Putamen (tissue), 1 donor: ENCODE measurements at places on chromosomes 3 and 15.
A peak's percentile ranks its signal among the peaks of the same experiment; 100 is the strongest.

GRCh38 chr3:11495948-11496557, 147.7 kb downstream of the VGLL4 start:
- DNase-seq, result no peak

- no peak for DNase-seq
Observed at GRCh38 chr3:179297971-179298725, 24.7 kb upstream of the ZNF639 start.

DNA sequence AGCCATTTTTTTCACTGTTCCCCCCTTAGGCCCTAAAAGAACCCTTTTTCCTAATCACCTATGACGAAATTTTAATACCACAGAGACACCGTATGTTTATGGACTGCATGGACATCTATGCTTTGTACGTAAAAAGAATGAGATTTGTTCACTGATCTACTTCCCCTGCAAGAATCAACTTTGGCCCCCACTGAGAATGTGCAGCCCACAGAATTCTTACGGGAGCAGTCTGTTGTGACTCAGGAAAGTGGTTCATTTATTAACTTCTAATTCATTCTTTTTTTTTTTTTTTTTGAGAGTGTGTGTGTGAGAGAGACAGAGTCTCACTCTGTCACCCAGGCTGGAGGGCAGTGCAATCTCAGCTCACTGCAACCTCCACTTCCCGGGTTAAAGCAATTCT, 17.6 kb downstream of the EIF4E3 start:
- DNase-seq, result no peak

DNA sequence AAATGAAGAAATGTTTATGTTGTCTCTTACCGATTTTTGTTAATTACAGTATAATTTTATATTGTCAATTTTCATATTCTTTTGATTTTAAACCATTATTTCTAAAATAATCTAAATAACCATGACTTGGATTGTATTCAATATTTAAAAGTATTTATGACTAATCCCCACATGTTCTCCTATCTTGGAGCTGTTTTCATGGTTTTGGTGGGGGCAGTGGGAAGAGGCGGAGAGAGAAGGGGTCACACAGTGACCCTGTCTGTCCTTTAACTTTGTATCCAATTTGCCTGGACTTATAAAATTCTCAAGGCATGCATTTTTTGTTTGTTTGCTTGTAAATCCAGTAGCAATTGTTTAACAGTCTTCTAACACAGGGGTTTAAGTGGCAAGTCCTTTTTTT, 407.4 kb downstream of the NTRK3 start:
- no peak for DNase-seq

- no peak for DNase-seq
Observed at GRCh38 chr3:107988460-107989175, 102.2 kb downstream of the CD47 start.

GRCh38 chr3:29559741-29560465, 279.0 kb downstream of the RBMS3 start:
- no peak for DNase-seq

GRCh38 chr15:99209326-99209725, 40.1 kb downstream of the TTC23 start:
- DNase-seq, result no peak

- no peak for DNase-seq
Observed at GRCh38 chr15:70039917-70040316, 57.8 kb downstream of the TLE3 start.

DNA sequence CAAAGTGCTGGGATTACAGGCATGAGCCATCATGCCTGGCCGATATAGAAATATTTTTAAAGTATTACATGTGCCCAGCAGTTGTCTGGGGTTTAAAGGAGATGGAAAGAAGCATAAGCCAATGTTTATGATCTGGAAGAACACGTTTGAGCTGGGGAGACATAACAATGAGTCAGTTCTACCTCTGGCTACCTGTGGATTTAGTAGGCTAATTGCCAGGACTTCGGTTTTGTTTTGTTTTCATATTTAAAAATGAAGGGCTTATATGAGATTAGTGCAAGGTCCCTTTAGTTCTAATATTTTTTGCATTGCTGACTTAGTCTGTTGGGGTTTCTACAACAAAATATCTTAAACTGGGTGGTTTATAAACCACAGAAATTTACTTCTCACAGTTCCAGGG, 22.9 kb upstream of the TNFSF10 start:
- no peak for DNase-seq

- peak; percentile 82 for DNase-seq
Observed at GRCh38 chr3:63030666-63031065, 155.4 kb upstream of the CADPS start.

GRCh38 chr15:71003319-71003718, 110.7 kb downstream of the LRRC49 start:
- DNase-seq, result no peak

GRCh38 chr3:24640330-24640877, 145.8 kb upstream of the THRB start:
- DNase-seq, result peak; percentile 4

- no peak for DNase-seq
Observed at GRCh38 chr3:127022849-127023248, 39.9 kb downstream of the PLXNA1 start.

GRCh38 chr3:26452363-26452762, 170.2 kb upstream of the LRRC3B start:
- no peak for DNase-seq

- DNase-seq, result peak; percentile 48
Observed at GRCh38 chr15:34366271-34367065, 528 bp downstream of the LPCAT4 start.

- DNase-seq, result no peak
Observed at GRCh38 chr3:42755681-42756578, 17.1 kb downstream of the CCDC13 start.

- no peak for DNase-seq
Observed at GRCh38 chr3:134337071-134337482, 37.2 kb downstream of the AMOTL2 start.

DNA sequence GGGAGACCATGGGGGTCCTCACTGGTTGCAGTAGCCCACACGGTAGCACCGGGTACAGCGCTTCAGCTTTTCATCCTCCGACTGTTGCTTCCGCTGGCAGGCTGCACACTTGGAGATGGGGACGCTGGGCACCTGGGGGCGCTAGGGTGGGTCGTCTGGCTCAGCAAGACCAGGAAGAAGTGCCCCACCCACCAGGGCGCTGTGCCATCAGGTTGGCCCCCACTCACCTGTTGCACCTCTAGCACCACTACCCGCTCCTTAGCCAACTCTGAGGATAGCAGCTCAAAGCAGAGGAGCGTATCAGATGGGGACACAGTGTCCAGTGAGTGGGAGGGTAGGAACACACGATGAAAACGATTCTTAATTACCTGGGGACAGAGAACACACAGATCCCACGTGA, 7.7 kb upstream of the QARS1 start:
- DNase-seq, result no peak

DNA sequence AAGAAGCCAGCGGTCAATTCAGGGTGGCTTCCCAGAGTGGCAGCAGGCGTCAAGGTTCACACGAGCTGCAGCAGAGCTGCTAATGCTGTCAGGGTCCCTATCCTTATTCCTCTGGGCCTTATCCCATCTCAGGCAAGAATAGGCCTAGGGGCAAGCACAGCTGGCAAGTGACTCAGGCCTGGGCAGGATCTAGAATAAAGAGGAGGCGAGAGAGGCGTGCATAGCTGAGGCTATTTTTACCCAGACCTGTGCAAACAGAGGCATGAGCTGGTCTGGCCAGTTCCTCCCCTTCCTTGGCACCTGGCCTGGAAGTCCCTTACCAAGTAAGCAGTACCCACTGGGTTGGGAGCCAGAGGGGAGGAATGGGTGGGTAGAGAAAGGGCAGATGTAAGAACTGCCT, 12.2 kb upstream of the VIPR1 start:
- no peak for DNase-seq

- DNase-seq, result no peak
Observed at GRCh38 chr3:54228806-54229205, 106.5 kb downstream of the CACNA2D3 start.

DNA sequence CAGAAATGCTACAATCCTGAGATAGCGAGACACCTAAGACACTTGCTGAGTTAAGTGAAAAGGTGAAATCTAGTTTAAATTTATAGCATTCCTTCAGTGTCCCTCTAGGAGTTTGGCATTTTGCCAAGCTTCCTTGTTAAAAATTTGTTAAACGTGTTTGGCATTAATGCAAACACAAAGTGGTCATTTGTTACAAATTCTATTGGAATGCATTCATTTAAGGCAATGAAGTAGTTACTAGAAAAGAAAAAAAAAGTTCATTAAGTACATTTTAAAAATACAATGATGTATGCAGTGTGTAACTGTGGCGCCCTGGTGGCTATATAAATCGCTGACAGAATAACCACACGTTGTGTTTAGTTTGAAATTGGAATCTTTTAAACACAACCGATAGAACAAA, 31.3 kb upstream of the WNT5A start:
- no peak for DNase-seq

GRCh38 chr3:140521751-140522445, 156.0 kb upstream of the TRIM42 start:
- no peak for DNase-seq

- no peak for DNase-seq
Observed at GRCh38 chr3:135706758-135707375, 258.7 kb upstream of the PPP2R3A start.

DNA sequence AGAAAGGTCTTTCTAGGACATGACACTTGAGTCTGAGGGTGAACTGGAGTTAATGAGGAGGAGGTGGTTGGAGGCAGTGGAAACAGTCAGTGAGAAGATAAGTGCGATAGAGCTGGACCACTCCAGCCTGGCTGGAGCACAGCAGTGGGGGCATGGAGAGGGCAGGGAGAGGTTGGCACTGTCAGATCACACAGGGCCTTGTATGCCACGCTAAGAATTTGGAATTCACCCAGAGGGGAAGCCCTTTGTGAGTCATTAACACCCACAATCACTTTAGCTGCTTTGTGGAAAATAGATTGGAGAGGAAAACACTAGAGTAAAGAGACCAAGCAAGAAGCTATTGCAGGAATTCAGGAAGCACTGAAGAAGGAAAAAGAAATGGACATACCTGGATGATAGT, 83.3 kb downstream of the ZNF621 start:
- DNase-seq, result no peak

- DNase-seq, result no peak
Observed at GRCh38 chr15:87080547-87080946, 1000.9 kb downstream of the AGBL1 start.

- DNase-seq, result no peak
Observed at GRCh38 chr15:99371180-99372103, 120.2 kb downstream of the LRRC28 start.

DNA sequence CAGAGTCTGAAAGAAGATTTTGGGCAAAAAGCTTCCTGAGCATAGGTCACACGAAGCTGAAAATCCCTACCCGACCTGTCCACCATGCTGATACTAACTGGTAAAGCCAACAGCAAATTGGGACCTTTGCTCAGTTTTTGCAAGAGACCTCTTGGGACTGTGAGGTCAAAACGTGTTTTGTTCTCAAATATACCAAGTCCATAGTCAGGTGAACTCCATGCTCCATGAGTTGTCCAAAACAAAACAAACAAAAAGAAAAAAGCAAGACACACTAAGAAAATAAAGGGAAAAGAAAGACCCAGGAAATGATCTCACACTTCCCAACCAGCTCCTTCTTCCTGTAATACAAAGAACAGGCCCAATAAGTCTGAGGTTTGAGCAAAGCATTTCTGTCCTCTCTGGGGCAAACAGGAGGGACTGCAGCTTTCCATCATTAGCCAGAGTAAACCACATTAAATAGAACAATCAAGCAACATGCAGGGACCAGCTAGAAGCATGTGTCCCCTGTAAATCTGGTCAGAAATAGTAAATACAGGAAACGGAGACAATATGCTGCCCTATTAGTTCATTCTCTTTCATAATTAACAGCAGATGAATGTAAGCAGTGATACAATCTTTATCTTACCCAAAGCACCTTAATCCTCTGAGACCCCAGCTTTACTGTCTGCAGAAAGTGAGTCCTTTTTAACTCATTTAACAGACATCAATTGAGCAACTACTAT, 125.0 kb upstream of the LIPC start:
- no peak for DNase-seq

- no peak for DNase-seq
Observed at GRCh38 chr3:114384558-114384903, 90.7 kb downstream of the TIGIT start.

- DNase-seq, result no peak
Observed at GRCh38 chr15:47206358-47206978, 510.8 kb upstream of the SEMA6D start.

DNA sequence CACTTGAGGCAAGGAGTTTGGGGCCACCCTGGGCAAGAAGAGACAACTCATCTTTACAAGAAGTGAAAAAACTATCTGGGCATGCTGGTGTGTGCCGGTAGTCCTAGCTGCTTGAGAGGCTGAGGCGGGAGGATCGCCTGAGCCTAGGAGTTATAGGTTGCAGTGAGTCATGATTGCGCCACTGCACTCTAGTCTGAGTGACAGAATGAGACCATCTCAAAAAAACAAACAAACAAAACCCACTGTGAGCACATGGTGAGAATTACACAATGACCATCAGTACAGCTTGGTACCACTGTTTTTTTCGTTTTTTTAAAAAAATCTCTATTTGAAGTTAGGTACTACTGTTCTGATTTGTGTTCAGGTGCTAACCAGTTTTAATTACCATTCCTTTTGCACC, 13.6 kb downstream of the VPS39 start:
- DNase-seq, result no peak
